ENCODE measurements at places on chromosomes 4 and X.

- DNase-seq, result no peak
These were observed 575.1 kb downstream of the IL15 start for GRCh38 chr4:142211444-142211843.

DNA sequence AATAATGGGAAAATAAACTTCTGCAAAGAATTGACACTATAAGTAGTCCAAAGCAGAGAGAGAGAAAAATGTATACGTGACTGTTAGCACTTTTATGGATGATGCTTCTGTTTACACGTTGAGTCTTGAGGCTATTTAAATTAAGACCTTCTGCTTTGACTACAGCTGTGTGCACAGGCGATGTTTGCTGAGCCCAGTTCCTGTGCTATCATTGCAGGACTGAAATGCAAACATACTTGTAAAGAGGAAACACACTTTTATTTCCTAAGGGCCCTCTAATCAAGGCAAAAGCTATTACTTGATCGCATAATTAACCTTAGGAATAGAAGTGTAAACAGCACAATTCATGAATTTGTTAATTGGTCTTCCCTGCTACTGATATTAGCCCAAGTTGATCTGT lies 226.9 kb downstream of the FBXW7 start:
- DNase-seq, result no peak

DNA sequence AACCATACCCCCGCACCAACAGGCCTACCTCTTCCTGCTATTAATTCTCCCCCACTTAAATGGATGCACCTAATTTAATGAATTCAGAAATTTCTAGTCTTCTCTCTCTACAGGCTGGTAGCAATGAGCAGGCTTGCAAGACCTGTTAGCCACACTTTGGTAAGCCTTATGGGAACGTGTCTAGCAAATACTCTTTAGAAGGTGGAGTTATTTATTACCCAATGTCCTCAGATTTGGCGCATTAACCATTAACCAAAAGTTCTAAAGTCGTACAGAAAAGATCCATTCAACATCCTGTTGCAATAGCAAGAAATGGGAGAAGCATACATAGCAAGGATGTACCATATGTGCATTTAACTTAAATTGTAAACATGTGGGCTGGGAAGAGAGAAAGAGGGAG lies 47.5 kb downstream of the SLITRK2 start:
- DNase-seq, result no peak

- DNase-seq, result peak; percentile 33
These were observed 1.4 kb downstream of the ZNF827 start for GRCh38 chr4:145936997-145937901.

- DNase-seq, result no peak
These were observed 136.6 kb upstream of the SPRY1 start for GRCh38 chr4:123259676-123260646.

- no peak for DNase-seq
These were observed 120.4 kb downstream of the CHIC1 start for GRCh38 chrX:73683236-73683859.

GRCh38 chr4:15719506-15719905 lies 16.6 kb downstream of the BST1 start:
- DNase-seq, result no peak

- DNase-seq, result no peak
These were observed 174.4 kb downstream of the CAMK2D start for GRCh38 chr4:113587156-113587555.

DNA sequence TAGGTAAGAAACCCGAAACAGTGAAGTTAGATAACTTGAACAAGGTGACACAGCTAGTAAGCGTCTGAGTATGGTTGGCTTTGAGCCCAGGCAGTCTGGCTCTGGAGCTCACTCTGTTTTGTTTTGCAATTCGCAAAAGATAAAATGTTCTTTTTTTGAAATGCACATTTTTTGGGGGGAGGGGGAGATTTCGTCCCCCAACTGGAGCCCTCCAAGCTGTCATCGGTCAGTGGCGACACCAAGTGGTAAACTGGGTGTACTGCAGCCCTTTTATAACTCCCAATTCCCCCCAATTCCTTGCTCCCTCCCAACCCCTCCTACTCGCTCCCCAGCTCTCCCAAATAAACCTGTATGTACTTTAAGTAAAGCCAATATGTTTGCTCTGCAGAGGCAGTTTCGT lies 2.8 kb upstream of the CLCN5 start:
- no peak for DNase-seq

DNA sequence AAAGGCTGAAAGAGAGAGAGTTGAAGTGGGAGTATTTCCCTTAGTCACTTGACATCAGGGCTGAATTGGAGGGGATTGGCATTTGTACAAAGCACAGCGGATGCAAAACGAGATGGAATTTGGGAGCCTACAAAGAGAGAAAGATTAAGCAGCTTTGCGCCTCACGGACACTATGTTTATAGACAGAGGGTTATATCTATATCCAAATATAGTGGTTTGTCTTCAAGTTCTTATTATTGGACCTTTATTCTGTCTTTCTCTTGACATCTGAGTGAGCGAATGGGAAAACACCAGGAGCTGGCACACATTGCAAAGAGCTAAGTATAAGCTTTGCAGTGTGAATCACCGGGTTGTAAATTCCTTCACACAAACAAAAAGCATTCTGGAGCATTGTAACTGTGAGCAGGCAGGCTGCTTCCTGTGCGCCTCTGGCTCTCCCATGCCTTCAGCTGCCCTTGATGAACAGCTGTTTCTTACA lies 500.2 kb downstream of the STIM2 start:
- DNase-seq, result no peak

GRCh38 chrX:84933956-84934556 lies 69.6 kb upstream of the APOOL start:
- DNase-seq, result no peak
